ENCODE measurements at places on chromosomes 6 and 20. TPM values are rescaled to one million over a fixed set of nuclear protein-coding genes. Genes with fewer than 3 reads are reported as not detected.

DNA sequence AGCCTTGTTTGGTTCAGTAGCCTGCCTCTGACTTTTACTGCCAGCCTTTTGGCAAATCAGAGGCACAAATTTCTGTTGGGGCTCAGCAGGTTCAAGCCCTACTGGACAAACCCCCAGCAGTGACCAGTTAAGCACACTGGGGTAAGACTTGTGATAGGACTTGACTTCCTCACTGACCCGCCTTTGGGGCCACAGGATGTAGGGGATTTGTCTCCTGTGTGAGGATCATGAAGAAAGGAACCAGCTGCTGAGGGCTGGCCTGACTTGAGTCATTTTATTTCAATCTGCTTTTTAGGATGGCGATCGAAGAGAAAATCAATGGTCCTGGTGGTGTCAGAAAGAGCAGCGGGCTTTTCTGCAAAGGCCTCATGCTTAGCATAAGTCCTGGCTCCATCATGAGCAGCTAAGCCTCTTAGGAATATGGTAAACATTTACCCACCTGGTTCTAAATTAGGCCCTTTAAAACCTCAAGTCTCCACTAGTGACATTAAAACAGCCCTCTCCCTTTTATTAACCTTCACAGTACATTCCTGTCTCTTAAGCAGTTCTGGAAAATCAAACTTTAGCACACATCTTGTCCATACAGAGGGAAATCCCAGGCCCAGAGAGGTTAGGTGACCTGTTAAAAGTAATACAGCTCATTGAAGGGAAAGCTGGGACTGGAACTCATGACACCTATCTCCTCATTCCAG is 16.6 kb downstream of the CHMP4B start:
- peaks cover 96% of the 10 kb centered on the region for H3K4me1 ChIP-seq
- no peak for DNase-seq
- no peaks in the 10 kb centered on the region for H3K36me3 ChIP-seq

- no peaks in the 10 kb centered on the region for H3K27me3 ChIP-seq
- H3K4me3 ChIP-seq = no peak overlapping the region
- no peaks in the 10 kb centered on the region for H3K36me3 ChIP-seq
- no peak for DNase-seq
- peak overlapping the region; percentile 69 for H3K27ac ChIP-seq
- peaks cover 26% of the 10 kb centered on the region for H3K4me1 ChIP-seq
Observed at GRCh38 chr6:11366183-11366933, 133.9 kb upstream of the NEDD9 start.

DNA sequence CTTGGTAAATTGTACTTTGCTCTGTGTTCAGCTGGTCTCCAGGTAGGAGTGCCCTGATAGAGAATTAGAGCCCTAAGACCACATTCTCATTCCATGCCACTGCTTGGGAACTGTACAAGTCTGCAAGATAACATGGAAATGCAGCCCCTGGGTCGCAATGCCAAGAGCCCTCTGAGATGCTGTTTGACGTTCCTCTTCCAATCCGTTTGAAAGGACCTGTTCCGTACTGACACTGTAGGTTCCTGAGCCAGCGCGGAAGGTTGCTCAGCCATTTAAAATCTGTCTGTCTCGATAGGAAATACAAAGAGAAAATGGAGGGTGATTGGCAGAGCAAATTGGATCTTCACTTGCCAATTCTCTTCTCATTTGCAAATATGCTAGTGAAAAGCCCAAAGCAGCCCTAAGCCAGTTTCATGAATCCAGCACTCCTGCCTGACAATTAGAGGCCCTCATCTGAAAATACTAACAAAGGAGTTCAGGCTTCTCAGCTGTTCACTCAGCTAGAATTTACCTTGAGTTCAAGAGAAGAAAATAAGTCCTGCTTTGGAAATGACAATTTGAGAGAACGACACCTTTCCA is 100.6 kb upstream of the AFDN start:
- no peak for DNase-seq
- H3K4me3 ChIP-seq = no peak overlapping the region
- H3K27ac ChIP-seq = no peak overlapping the region
- H3K4me1 ChIP-seq = no peaks in the 10 kb centered on the region

DNA sequence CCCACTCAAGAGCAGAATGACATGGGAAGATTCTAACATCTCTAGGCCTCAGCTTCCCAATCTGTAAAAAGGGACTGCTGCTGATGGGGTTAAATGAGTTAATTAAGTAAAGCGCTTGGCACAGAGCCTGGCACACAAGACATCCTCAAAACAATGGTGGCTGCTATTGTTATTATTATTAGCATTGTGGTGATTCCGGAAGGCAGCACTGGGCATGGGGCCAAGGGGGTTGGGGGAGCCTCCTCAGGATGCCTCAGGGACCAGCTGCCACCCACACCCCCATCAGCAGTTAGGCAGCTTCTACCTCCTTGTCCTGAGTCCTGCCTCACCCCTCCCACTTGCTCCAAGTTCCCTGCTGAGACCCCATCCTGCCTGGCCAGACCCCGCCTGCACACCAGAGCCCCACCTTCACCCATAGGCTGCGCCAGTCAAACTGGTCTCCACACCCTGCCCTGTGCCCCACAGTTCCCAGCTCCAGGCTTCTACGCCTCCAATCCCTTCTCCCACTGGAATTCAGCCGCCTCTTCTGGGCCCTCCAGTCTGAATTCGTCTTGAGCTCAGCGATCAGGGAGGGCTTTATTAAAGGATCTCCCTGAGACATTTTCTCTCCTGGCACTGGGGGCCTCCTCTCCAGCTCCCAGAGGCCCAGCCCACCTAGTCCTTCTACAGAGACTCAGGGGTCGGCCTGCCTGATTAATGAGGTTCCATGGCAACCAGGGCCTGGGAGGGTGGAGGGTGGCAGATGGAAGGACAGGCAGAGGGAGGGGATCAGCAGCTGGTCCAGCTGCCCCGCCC is 1.5 kb downstream of the E2F1 start:
- H3K27ac ChIP-seq = peak overlapping the region; percentile 23
- no peaks in the 10 kb centered on the region for H3K27me3 ChIP-seq
- H3K36me3 ChIP-seq = no peaks in the 10 kb centered on the region
- no peak for DNase-seq
- no peak overlapping the region for H3K4me3 ChIP-seq
- H3K4me1 ChIP-seq = peaks cover 19% of the 10 kb centered on the region

GRCh38 chr20:16821211-16822089 is 73.3 kb downstream of the OTOR start:
- no peaks in the 10 kb centered on the region for H3K27me3 ChIP-seq
- DNase-seq = no peak
- H3K4me1 ChIP-seq = no peaks in the 10 kb centered on the region
- no peaks in the 10 kb centered on the region for H3K36me3 ChIP-seq
- no peak overlapping the region for H3K27ac ChIP-seq

- H3K4me1 ChIP-seq = no peaks in the 10 kb centered on the region
- no peak overlapping the region for H3K4me3 ChIP-seq
- no peak overlapping the region for H3K27ac ChIP-seq
- DNase-seq = no peak
- H3K27me3 ChIP-seq = no peaks in the 10 kb centered on the region
- H3K36me3 ChIP-seq = no peaks in the 10 kb centered on the region
Observed at GRCh38 chr6:136566007-136566487, 15.8 kb upstream of the MAP7 start.

GRCh38 chr6:88870717-88871330 is 92.6 kb downstream of the RNGTT start:
- no peaks in the 10 kb centered on the region for H3K27me3 ChIP-seq
- no peaks in the 10 kb centered on the region for H3K4me1 ChIP-seq
- DNase-seq = no peak
- H3K27ac ChIP-seq = no peak overlapping the region

- H3K4me1 ChIP-seq = peaks cover 10% of the 10 kb centered on the region
- DNase-seq = no peak
- H3K27me3 ChIP-seq = no peaks in the 10 kb centered on the region
- H3K27ac ChIP-seq = no peak overlapping the region
- no peaks in the 10 kb centered on the region for H3K36me3 ChIP-seq
Observed at GRCh38 chr6:7431313-7431673, 41.7 kb downstream of the RIOK1 start.

GRCh38 chr20:57991211-57991881 is 237.1 kb downstream of the ANKRD60 start:
- H3K4me1 ChIP-seq = peaks cover 60% of the 10 kb centered on the region
- no peaks in the 10 kb centered on the region for H3K27me3 ChIP-seq
- H3K4me3 ChIP-seq = no peak overlapping the region

DNA sequence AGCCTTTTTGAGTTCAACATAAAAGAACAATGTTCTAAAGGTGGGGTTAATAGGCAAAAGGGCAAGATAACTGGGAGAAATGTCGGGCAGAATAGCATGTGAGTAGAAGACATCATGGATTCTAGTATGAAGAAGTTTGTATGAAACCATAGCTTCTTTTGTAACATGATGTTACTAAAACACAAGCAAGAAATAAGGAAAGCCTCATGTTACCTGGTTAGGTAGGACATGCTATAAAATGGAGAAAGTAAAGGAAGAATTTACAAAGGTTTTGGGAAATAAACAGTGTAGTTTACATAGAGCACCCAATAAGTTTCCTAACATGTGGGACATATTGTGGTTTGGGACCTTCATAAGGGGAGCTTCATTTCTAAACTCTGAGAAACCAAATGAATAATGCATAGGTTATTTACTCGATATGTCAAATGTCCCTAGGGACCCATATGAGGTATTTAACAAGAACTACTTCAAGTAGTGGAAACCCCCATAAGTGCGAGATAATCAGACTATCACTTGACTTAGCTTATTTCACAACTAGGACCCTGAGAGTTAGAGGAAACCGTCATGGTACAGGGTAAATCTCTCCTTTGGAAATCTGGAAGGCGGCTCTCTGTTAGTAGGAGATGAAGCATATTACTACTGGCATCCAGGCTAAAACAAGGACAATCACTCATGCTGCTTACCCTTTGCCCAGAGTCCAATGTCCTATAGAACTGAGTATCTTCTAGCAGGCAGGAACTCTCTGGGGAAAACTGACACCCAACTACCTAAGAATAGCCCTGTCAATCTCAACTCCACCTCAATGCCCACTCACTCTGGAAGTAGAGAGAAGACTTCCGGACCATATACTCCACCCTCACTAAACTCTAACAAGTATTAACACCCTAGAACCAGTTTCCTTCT is 57.5 kb downstream of the ILRUN start:
- no peak for DNase-seq
- no peaks in the 10 kb centered on the region for H3K4me1 ChIP-seq
- no peaks in the 10 kb centered on the region for H3K36me3 ChIP-seq
- no peak overlapping the region for H3K4me3 ChIP-seq

GRCh38 chr6:35092362-35093117 is 48.6 kb downstream of the TCP11 start:
- peaks cover 44% of the 10 kb centered on the region for H3K4me1 ChIP-seq
- peak overlapping the region; percentile 60 for H3K27ac ChIP-seq
- H3K27me3 ChIP-seq = no peaks in the 10 kb centered on the region
- no peak overlapping the region for H3K4me3 ChIP-seq
- peaks cover 11% of the 10 kb centered on the region for H3K36me3 ChIP-seq

- no peaks in the 10 kb centered on the region for H3K27me3 ChIP-seq
- H3K36me3 ChIP-seq = no peaks in the 10 kb centered on the region
- peaks cover 17% of the 10 kb centered on the region for H3K4me1 ChIP-seq
Observed at GRCh38 chr6:154447954-154448353, 62.5 kb downstream of the CNKSR3 start.

- H3K27me3 ChIP-seq = no peaks in the 10 kb centered on the region
- no peak overlapping the region for H3K27ac ChIP-seq
- no peak for DNase-seq
- H3K36me3 ChIP-seq = no peaks in the 10 kb centered on the region
Observed at GRCh38 chr6:33481192-33481591, 26.8 kb downstream of the ZBTB9 start.

- H3K27ac ChIP-seq = no peak overlapping the region
- H3K4me1 ChIP-seq = peaks cover 25% of the 10 kb centered on the region
- no peaks in the 10 kb centered on the region for H3K27me3 ChIP-seq
- no peaks in the 10 kb centered on the region for H3K36me3 ChIP-seq
- DNase-seq = no peak
- no peak overlapping the region for H3K4me3 ChIP-seq
Observed at GRCh38 chr6:11198663-11199603, 33.5 kb downstream of the NEDD9 start.

- peak overlapping the region; percentile 95 for H3K27ac ChIP-seq
- H3K4me3 ChIP-seq = peak overlapping the region; percentile 69
- H3K4me1 ChIP-seq = peaks cover 39% of the 10 kb centered on the region
- H3K36me3 ChIP-seq = no peaks in the 10 kb centered on the region
Observed at GRCh38 chr6:87151781-87152525, 3.4 kb upstream of the ZNF292 start.

- peak overlapping the region; percentile 74 for H3K27ac ChIP-seq
- H3K27me3 ChIP-seq = no peaks in the 10 kb centered on the region
- no peaks in the 10 kb centered on the region for H3K36me3 ChIP-seq
Observed at GRCh38 chr6:144150710-144151657, 667 bp downstream of the STX11 start.

- H3K4me3 ChIP-seq = no peak overlapping the region
- H3K4me1 ChIP-seq = peaks cover 14% of the 10 kb centered on the region
- DNase-seq = no peak
Observed at GRCh38 chr20:2210646-2211552, 84.9 kb upstream of the TGM3 start.

- H3K27me3 ChIP-seq = no peaks in the 10 kb centered on the region
- no peaks in the 10 kb centered on the region for H3K4me1 ChIP-seq
- H3K27ac ChIP-seq = no peak overlapping the region
- no peaks in the 10 kb centered on the region for H3K36me3 ChIP-seq
- DNase-seq = no peak
- no peak overlapping the region for H3K4me3 ChIP-seq
Observed at GRCh38 chr20:53428996-53429395, 164.6 kb downstream of the ZNF217 start.

DNA sequence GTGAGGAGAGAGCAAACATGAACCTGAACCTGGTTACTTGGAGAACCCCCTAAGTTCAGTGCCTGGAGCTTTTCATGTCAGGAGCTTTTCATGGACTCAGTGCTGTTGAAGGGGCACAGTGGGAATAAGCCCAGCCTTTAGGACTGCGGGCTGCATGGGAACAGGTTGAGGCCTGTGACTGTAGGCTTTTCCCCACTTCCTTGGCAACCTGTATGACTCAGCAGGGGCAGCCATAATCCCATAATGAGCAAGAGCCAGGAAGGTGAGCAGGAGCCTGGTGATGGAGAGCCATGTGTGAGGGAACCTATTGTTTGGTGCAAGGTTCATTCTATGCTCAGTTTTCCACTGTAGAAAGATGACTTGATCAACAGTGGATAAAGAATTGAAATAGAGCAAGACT is 23.4 kb downstream of the MEP1A start:
- H3K4me3 ChIP-seq = no peak overlapping the region
- no peak for DNase-seq
- no peaks in the 10 kb centered on the region for H3K27me3 ChIP-seq
- H3K36me3 ChIP-seq = no peaks in the 10 kb centered on the region
- H3K4me1 ChIP-seq = no peaks in the 10 kb centered on the region

DNA sequence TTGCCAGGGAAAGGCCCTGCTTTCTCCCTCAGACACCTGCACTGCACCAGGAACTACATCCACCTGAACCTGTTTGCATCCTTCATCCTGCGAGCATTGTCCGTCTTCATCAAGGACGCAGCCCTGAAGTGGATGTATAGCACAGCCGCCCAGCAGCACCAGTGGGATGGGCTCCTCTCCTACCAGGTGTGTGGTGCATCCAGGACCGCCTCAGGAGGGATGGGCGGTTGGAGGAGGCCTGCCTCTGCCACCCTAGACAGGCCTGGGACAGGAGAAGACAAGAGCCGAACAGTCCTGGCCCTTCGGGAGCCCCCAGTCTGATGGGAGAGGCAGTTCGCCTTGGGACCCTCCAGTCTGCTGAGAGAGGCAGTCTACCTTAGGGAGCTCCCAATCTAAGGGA is 24.2 kb downstream of the GLP1R start:
- H3K4me1 ChIP-seq = no peaks in the 10 kb centered on the region
- no peak for DNase-seq
- H3K36me3 ChIP-seq = no peaks in the 10 kb centered on the region
- no peak overlapping the region for H3K4me3 ChIP-seq
- no peak overlapping the region for H3K27ac ChIP-seq

The BNIP5 gene
- total RNA-seq = not detected

The KCNK5 gene
- 16.7 TPM for total RNA-seq

The CSNK2A1 gene
- total RNA-seq = 70.0 TPM

The MOCS3 gene
- total RNA-seq = 3.2 TPM

The DEFB124 gene
- not detected for total RNA-seq

Data from vagina (tissue), 2 donors.